ENCODE measurements at places on chromosomes 2 and 18.
A peak's percentile ranks its signal among the peaks of the same experiment; 100 is the strongest.

- DNase-seq: peak; percentile 54
These were observed 706.8 kb downstream of the SLC4A3 start for GRCh38 chr2:220334210-220334609.

DNA sequence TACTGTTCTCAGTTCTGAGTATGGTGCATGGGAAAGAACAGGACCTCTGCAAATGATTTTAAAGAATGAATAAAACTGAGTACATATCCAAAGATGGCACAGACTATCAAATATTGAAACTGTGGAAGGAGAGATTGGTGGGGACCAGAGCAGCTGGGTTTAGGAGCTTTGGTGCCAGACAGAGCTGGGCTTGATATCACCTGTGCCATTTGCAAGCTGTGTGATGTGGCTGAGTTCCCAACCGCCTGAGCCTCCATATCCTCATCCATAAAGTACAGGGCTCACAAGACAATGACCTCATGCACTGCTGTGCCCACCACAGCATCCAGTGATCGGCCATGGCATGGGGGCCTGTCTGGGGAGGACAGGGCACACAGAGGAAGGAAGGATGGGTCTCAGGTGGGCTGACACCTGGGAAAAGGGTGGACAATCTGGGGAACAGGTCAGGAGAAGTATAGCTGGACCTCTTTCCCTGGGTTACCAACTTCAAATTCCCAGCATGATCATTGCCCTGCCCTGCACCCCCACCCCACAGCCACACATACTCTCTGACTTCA is 83.9 kb upstream of the RAB6C start:
- DNase-seq: no peak

GRCh38 chr18:29157057-29157780 is 980.3 kb upstream of the CDH2 start:
- peak; percentile 45 for DNase-seq

DNA sequence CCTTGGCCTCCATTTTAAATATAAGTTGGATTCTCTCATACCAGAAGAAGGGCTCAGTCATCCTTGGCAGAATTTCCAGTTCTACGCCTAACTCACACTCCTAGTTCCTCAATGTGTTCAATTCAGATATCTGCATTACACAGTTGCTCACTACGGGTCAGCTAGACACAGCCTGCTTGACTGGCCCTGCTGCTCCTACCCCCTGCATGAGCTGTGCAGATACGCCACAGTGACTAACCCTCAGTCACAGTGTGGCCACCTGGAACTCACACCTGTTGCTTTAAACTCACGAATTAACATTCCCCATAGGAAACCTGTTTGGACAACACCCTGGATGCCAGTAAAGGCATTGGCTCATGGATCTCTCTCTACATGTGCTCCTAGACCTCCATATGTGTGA is 429.6 kb downstream of the NCKAP5 start:
- DNase-seq: no peak

DNA sequence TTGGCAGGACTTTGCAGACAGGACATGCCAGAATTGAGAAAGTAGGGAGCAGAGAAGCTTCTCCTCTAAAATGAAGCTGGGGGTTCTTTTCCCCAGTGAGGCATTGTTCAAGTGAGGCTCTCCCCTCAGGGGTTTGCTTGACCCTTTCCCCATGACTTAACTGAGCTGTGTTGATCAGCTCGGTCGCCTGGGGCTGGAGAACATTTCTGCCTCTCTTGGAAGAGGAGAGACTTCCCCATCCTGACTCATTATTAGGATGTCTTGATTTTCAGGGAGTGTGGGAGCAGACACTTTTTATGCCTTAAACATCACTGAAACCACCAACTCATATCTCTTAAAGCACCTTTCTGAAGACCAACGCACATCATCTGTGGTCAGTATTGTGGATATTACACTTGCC is 27.9 kb upstream of the GLI2 start:
- peak; percentile 45 for DNase-seq

DNA sequence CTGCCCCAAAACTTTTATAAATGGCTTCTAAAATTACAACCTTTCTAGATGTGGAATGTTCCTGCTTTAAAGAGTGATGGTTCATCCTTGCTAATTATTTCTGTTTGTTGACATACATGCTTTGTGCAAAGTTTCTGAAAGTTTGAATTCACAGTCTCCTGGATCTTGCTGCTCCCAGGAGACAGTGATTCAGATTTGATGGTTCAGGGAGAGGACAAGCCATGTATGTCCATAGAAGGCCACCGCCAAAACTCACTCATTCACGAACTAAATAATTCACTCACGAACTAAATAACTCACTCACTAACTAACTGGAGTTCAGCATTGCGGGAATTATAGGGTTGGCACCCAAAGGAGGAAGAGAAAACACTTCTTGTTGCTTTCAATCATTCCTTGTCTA is 416.5 kb upstream of the ZEB2 start:
- no peak for DNase-seq

DNA sequence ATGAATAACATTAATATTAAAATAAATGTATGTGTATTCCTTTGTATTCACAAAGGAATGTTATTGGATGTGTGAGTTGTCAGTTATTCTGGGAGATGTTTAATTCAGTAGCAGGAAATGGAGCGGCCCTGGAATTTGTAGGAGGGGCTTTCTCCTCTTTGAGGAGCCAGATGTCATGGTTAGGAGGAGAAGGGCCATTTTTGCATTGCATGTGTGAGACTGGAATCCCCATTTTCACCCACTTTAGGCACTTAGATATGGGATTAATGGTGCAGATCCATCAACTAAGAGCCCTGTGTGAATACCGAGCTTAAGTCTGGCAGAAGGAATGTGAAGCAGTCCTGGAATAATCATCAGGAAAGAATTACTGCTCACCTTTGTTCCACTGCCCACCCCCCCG is 439.2 kb downstream of the PARD3B start:
- peak; percentile 38 for DNase-seq

DNA sequence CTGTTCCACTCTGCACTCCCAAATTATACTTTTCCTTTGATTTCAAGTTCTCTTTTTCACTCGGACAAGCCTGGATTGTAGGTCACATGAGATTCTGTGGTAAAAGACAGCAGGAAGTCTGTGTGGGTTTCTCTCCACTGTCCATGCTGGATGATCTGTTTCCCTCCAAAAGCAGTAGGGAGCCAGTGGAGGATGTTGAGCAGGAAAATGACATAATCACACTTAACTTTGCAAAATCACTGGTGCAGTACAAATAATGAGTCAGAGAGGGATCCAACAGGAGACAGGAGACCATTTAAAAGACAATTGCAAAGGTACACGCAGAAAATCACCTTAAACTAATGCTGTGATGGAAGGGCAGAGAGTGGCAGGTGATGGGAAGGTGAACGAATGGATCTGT is 301.3 kb downstream of the ZNF407 start:
- DNase-seq: peak; percentile 74

DNA sequence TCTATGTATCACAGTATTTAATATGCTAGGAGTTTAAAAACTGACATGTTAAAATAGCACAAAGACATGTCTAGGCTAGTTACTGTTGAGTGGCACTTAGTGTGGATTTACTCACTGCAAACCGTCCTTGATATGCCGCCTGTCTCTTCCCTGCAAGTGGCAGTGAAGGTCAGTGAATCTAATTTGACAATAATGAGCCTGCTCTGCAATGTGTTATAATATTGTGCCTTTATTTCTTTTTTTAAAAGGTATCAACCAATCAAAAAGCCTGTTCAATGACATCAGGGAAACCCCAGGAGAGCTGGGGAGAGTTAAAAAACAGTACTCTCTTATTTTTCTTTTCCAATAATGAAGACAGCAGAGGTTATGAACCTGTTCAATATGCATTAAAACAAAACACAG is 384.1 kb downstream of the ERBB4 start:
- DNase-seq: no peak

- no peak for DNase-seq
These were observed 283.1 kb upstream of the TRIB2 start for GRCh38 chr2:12433626-12433990.

DNA sequence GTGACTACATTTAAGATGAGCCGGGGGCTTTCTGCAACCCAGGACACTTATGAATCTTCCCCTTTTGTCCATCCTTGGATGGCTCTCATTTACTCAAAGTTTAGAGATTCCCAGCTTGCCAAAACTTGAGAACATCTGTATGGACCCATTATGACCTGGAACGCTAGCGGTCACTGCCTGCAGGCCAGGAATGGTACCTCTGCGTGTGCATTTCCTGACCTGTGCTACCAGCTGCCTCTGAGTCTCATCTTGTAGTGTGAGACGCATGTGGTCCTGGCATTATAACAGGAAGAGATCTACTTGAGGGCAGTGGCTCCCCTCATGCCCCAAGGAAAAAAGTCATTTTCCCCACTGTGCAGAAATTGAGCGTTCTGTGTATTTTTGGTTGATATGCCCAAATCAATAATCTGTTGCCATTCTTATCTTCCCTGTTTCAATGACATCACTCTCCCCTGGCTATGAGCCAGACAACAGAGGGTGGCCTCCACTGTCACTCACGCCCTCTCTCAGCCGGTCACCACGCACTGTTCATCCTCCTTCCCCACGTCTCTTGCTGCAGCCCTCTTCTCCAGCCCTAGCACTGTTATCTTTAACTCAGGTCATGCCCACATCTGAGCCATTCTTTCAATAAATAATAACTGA is 28.5 kb upstream of the NPAS2 start:
- no peak for DNase-seq

DNA sequence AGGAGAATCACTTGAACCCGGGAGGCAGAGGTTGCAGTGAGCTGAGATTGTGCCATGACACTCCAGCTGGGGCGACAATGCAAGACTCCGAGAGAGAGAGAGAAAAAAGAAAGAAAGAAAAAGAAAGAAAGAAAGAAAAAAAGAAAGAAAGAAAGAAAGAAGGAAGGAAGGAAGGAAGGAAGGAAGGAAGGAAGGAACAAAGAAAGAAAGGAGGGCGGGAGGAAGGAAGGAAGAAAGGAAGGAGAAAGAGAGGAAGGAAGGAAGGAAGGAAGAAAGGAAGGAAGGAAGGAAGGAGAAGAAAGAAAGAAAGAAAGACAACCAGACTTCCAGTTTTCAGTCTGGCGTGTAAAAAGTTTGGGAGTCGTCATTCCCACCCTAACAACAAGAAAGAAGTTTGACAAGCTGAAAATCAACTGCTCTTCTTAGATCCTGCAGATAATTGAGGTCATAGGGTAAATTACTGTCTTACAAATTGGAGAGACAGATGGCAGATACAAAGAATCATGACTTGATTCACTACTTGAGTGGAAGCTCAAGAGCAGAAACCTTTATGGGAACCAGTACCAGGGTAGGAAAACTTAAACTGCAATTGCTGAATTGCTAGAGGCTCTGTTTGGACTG is 15.1 kb upstream of the CYP27C1 start:
- DNase-seq: no peak

DNA sequence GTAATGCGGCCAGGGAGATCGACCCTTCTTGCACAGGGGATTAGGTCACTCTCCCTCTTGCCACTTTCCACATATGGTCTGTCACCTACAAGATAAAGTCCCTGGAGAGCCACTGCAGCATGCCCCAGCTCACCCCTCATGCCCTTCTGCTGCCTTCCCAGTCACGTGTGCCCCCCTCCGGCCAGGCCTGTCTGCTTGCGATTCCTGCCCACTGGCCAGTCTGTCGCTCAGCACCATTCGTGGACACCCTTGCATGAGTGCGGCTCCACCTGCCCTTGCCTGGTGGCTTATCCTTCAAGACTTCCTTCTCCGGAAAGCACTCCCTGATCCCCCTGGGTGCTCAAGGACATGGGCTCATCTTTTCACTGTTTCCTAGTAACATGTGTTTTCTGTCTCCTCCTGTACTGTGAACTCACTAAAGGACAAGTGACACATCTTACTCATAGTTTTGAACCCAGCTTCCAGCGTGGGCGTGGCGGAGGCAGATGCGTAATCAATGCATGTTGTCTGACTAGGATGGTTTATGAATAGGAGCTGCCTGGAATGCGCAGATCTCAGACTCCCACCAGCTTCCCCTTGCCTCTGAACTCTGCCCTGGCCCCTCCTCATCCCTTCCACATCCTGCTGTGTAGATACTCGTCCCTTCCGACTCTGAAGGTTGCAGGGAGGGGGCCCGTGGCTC is 7.8 kb upstream of the NT5DC4 start:
- peak; percentile 41 for DNase-seq

DNA sequence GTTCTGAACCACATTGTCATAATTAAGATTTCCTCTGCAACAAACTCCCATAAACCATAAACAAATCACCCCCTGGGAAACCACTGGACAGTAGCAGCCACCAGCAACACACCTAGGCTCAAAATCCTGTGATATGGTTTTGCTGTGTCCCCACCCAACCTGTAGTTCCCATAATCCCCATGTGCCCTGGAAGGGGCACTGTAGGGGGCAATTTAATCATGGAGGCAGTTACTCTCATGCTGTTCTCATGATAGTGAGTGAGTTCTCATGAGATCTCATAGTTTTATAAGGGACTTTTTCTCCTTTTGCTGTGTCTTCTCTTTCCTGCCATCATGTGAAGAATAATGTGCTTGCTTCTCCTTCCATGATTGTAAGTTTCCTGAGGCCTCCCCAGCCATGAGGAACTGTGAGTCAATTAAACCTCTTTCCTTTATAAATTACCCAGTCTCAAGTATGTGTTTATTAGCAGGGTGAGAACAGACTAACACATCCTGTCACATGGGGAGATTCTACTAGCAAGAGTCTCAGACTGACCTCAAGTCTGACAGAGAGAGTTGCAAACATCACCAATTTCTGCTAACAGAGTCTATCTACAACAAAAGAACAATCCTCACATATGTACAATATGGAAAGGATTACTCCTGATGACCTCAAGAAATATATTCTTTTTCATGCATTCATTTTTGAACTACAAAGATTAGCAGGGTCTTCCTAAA is 182.6 kb downstream of the GRB14 start:
- no peak for DNase-seq

DNA sequence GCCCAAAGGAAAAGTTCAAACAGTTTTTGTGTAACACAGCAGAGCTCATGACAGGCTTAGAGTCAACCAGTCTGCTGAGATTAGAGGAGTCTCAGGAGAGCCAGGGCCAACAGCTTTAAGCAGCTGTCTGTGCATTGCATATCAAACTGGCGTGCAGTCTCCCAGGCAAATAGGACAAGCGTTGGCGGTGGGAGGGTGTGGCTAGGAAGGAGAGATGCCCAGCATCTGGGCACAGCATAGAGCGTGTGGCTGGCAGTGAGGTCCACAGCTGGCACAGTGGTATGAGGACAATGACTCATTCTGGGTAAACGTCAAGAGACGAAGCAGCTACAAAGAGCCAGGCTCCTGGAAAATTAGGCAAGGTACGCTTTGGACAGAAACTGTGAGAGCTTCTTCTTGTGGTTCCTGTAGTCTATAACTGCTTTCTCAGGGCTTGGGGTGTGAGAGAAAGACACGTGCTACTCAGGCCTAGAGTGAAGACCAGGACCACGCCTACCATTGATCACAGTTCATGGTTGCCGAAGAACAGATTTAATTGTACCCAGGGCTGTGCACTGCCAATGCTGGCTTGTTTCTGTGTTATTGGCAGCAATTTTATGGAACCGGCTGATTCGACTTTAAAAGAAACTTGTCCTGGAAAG is 14.8 kb downstream of the ZAP70 start:
- DNase-seq: no peak

DNA sequence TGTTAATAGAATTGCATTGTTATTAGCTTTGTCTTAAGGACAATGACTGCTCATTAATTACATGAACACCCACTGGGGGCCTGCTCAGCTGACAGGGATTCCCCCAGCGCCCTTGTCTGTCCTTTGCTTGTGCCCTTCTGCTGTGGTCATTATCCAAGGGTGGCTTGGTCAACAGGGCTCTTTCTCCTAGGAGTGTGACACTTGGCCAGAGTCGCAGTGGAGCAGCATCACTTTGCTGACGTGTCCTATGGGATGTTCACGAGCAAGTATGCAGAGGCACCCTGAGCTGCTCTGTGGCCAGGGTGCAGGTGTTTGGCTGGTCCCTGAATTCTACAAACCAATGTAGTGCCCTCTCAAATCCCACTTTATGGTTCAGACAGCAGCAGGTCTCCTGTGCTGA is 46.0 kb downstream of the PTGR3 start:
- DNase-seq: no peak

All from EL (cell line).